Renal cortical epithelial cell (primary cell): ENCODE measurements at places on chromosomes 2 and 18. TPM values are rescaled to one million over a fixed set of nuclear protein-coding genes. Genes with fewer than 3 reads are reported as not detected.

Gene GRHL1
- 1.7 and 4.0 TPM in 2 replicates for total RNA-seq

Gene CXCR1
- total RNA-seq = not detected in 2 replicates

Gene CFAP210
- total RNA-seq = 0.25 TPM in 1 of 2 replicates, not detected in the other

Gene KANSL1L
- total RNA-seq = 22.4 and 67.1 TPM in 2 replicates

Gene MYL1
- total RNA-seq = not detected in 2 replicates

Gene PPP3R1
- total RNA-seq = 27.6 and 52.9 TPM in 2 replicates

Gene KIF1A
- 0.45 and 4.2 TPM in 2 replicates for total RNA-seq

Gene ABCG8
- total RNA-seq = not detected in 2 replicates

Gene CAVIN2
- 1.6 and 4.3 TPM in 2 replicates for total RNA-seq

Gene DCDC2C
- total RNA-seq = not detected in 2 replicates

Gene TUBA4B
- 0.25 TPM in 1 of 2 replicates, not detected in the other for total RNA-seq

Gene EML6
- 1.6 and 1.7 TPM in 2 replicates for total RNA-seq

Gene TGOLN2
- 79.7 and 208 TPM in 2 replicates for total RNA-seq

Gene CTAGE1
- under 0.01 TPM in 1 of 2 replicates, not detected in the other for total RNA-seq

Gene ACMSD
- 3.3 and 21.7 TPM in 2 replicates for total RNA-seq

Gene ZSWIM2
- not detected in 2 replicates for total RNA-seq

Gene ABCB11
- not detected in 2 replicates for total RNA-seq

Gene GPR35
- total RNA-seq = 1.6 TPM in 1 of 2 replicates, not detected in the other

Gene GPR45
- total RNA-seq = not detected in 2 replicates

Gene YIPF4
- 46.0 and 55.3 TPM in 2 replicates for total RNA-seq

Gene IL1B
- total RNA-seq = 0.35 and 4.5 TPM in 2 replicates

Gene C2orf80
- total RNA-seq = not detected in 2 replicates

Gene VSNL1
- total RNA-seq = 0.05 TPM in 1 of 2 replicates, not detected in the other

Gene ALPP
- total RNA-seq = not detected in 2 replicates

Gene DBI
- 103 and 126 TPM in 2 replicates for total RNA-seq

Gene RGPD6
- total RNA-seq = 43.6 and 58.3 TPM in 2 replicates

Gene M1AP
- 0.17 and 0.85 TPM in 2 replicates for total RNA-seq

Gene NT5DC4
- total RNA-seq = not detected in 2 replicates

Gene RUFY4
- not detected in 2 replicates for total RNA-seq

Gene LIPT1
- total RNA-seq = 4.9 and 8.1 TPM in 2 replicates

Gene HAAO
- total RNA-seq = 1.1 and 1.2 TPM in 2 replicates

Gene SOWAHC
- total RNA-seq = 20.7 and 23.4 TPM in 2 replicates

Gene BOK
- total RNA-seq = 57.0 and 61.0 TPM in 2 replicates

Gene FOXD4L1
- 0.20 TPM in 1 of 2 replicates, not detected in the other for total RNA-seq
